ENCODE measurements at places on chromosomes 1 and 21.
A peak's percentile ranks its signal among the peaks of the same experiment; 100 is the strongest.

DNA sequence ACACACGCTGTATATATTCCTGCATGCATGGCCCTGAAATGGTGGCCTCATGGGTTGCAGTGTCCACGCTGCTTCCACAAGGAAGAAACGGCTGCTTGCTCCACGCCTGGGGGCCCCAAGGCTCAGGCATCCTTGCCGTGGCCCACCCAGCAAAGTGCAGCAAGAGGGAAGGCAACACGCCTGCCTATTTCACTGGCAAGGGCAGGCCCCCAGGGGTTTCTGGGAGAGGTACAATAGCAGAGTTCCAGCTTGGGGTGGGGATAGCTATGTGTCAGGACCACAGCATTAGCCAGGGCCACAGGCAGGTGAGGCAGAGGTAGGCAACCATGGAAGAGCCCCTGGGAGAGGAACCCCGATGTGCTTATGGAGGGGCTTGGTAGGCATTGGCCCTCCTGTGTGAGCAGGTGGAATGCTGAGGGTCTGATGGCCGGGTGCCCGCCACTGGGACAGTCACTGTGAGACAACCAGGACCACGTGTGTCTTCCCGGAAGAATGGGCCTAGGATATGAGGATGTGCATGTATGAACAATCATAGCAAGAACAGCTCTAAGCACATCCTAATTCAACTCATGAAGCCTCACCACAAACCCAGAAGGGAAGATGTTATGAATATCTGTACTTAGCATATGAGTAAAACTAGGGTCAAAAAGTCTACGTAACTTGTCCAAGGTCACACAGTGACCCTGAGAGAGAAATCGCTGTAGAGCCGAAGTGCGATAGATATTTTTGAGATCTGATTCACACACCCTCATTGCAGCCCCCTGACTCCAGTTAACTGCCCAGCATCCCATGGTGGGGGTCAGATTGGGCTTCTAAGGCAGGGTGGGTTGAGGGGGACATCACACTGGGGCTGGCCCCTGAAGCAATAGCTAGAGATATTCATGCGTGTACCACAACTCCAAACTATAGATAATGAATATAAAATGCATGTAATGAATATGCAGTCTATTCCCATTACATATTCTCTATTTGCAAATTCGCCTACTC is 11.8 kb downstream of the TFF2 start:
- no peak for DNase-seq

DNA sequence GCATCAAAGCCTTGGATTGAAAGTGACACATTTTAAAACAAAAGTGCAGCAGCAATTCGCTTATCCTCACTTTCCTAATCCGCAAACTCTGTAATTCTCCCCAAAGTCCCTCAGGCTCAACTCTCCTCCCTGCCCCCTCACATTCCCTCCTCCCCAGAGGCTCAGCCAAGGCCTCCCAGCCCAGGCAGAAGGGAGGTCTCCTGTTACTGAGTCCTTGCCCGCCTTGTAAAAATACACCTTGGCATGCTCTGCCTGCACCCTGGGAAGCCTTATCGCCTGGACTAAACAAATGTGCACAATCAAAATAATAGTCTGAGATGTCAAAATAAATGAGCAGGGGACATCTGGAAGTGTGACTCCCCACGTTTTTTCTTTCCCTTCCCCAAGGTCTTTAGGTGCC is 109.7 kb downstream of the PLXNA2 start:
- no peak for DNase-seq

- no peak for DNase-seq
Measured at GRCh38 chr21:35189077-35189863, 140.2 kb upstream of the RUNX1 start.

DNA sequence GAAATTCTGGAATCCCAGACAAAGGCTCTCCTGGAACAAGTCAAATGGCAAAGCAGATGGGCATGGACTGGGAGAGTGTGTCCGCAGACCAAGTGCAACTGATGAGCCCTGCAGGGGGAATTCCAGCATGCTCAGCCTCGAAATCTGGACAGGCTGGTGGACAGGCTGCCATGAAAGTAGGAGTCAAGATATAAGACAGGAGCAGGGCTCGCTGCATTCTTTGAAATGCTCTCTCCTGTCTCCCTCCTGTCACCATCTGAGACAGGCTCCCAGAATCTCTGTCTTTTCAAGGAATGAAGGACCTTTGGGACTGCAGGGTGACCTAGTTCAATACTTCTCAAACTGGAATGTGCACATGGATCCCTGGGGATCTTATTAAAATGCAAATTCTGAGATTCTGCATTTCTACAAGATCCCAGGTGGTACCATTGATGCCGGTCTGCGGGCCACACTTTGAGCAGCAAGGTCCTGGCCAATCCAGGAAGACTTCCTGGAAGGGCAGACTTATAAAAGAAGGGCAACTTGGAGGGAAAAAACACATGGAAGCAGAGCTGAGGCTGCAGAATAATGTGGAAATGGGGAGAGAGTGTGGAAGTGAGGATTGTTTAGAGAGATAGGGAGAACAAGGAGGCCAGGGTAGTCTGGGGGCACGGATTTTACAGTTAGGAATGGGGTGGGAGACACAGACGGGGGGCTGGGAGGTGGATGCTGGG is 29.8 kb downstream of the TNNT2 start:
- no peak for DNase-seq

GRCh38 chr1:197137322-197137721 is 9.1 kb downstream of the ASPM start:
- no peak for DNase-seq

DNA sequence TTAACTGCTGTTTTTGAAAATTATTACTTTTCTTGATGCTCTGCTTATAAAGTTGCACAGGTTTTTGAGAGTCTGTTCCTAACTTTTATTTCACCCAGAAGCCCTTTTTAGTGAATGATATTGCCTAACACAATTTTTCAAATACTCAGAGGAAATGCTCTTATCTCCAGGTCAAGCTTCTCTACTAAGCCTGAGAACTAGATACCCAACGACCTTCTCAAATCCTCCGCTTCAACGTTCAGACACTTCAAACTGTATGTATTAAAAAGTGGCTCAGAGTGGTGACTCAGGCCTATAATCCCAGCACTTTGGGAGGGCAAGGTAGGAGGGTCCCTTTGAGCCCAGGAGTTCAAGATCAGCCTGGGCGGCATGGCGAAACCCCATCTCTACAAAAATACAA is 88.5 kb downstream of the ASH1L start:
- no peak for DNase-seq

DNA sequence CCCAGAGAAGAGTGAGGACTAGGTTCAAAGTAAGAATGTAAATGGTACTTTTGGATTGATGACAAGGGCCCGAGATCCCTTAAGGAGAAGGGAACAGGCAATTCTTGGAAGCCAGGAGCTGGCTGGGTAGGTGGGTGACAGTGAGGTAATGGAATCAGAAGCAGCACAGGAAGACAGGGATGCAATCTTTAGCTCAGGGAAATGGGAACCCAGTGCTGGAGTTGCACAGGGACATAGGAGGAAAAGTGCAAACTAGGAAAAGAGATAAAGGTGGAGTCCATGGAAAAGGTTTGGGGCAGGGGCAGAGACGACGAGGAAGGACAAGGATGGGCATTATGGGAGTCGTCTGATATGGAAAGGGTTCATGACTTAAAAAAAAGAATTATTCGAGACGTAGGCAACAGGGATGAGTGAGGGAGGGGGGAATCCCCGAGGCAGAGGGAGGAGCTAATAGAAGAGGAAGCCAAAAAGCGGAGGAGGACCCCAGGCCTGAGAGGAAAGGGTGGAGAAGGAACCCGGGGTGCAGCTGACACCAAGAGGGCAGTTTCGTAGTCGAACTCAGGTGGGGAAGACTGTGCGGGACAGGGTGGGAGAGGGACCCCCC is 495 bp downstream of the PI4KB start:
- peak; percentile 79 for DNase-seq

- DNase-seq = no peak
Measured at GRCh38 chr21:43320526-43320925, 106.4 kb downstream of the SIK1 start.

- DNase-seq = no peak
Measured at GRCh38 chr1:95850763-95851162, 616.8 kb downstream of the RWDD3 start.

- DNase-seq = no peak
Measured at GRCh38 chr21:41501919-41502318, 6.0 kb downstream of the TMPRSS2 start.

DNA sequence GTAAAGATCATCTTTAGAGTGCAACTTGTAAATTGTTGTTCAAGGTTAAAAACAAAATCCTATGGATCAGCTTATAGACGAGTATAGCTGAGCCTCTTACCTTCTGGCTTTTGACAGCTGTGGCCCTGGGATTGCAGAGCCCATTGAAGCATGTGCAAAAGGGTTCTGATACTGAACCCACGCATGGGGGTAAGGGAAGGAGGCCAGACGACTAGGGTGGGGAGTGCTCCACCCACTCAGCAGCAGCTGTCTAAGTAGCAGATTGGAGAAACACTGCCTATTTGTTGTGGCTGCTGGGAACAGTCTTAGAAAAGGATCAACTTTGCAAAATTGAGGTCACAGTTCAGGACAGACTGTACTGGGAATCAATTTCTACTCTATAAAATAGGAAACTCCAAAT is 16.1 kb downstream of the CD101 start:
- DNase-seq = no peak

- DNase-seq = no peak
Measured at GRCh38 chr1:152367436-152367835, 7.6 kb upstream of the FLG2 start.

- DNase-seq = no peak
Measured at GRCh38 chr1:10155087-10155712, 55.2 kb upstream of the KIF1B start.

DNA sequence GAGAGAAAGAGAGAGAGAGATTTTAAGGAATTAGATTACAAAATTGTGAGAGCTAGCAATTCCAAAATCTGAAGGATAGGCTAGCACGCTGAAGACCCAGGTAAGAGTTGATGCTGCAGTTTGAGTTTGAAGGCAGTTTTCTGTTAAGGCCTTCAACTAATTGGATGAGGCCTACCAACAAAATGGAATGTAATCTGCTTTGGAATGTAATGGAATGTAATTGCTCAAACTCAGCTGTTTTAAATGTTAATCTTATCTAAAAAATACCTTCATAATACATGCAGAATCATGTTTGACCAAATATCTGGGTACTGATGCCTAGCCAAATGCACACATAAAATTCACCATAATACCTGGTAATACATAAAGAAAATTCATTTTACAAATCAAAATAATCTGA is 976.1 kb downstream of the LTN1 start:
- DNase-seq = no peak

DNA sequence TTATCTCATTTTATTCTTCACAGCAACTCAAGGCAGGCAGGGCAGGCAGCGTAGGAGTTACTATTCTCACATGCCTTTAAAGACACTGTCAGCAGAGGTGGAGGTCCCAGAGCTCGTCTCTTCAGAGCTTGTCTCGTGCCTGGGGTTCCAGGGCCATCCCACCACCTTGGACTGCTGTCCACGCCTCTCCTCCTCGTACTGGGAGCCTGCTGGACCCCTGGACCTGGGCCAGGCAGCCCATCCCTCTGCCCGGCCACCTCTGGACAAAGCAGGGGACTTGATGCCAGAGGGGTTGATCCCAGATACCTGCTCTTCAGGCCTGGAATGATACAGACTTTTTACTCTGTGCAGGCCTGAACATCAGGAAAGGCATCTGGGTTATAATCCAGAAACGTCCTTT is 546.8 kb downstream of the KIF26B start:
- DNase-seq = no peak

GRCh38 chr1:36766481-36766880 is 267.8 kb downstream of the GRIK3 start:
- DNase-seq = no peak

DNA sequence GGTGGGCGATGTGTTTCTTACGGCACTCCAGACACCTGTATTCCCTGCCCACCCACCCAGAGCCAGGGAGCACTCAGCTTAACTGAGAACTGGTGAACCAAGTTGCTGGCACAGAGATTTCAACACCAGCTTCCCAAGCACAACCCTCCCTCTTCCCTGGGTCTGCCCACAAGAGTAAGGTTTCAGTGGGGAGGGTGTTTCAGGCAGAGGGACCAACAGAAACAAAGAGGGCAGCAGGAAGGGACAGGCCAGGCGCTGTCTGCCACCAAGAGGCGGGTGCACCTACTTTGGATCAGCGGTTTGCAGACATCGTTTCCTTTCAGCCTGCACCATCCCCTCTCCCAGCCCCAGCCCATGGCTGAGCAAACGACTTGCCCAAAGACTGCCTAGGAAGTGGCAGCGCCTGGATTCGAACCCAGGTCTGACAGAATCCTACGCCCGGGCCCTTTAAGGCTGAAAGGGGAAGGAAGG is 21.9 kb upstream of the ALDH4A1 start:
- DNase-seq = peak; percentile 64

DNA sequence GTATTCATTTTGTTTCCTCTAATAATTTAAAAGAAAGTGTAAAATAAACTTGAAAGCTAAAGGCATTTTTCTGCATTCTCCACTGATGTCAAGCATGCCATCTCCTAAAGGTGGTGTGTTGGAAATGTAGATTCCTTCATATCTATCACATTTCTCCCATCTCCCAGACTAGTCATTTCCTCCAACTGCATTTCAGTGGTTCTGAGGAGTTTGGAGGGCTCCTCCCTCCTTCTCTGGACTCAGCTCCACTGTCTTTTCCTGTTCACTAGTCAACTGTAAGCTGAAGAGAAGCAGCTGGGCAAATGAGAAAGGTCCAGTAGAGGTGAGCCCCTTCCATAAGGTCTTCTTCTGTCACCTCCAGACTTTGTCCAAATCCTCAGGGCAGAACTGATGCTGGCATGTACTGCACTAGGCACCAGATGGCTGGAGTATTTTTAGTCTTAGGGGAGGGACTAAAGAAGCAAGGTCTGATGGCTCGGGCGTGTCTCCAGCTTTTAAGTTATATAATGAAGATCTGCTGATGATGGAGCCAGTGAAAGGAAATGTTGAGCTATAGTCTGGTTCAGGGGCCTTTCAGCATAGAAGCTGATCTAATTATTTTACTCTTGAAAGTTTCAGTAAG is 186.1 kb downstream of the NTNG1 start:
- DNase-seq = no peak

- DNase-seq = peak; percentile 55
Measured at GRCh38 chr21:37244501-37245095, 22.5 kb downstream of the VPS26C start.

DNA sequence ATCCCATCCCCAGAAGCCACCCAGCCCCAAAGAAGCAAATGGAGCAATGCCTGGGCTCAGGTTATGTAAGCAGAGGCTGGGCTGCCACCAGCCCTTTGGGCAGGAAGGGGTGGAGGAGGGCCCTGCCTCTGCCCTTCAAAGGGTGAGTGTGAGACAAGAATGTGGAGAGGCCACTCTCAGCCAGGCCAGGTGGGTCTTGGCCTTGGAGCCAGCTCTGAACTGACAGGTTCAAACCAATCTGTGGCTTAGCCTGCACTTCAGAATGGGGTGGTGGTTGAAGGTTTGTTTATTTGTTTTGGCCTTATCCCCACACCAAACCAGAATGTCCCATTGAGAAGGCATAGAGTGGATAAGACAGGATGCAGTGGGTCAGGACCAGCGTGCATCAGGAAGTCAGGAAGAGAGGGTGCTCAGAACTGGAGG is 29.8 kb downstream of the C1orf116 start:
- DNase-seq = no peak

- no peak for DNase-seq
Measured at GRCh38 chr1:32099426-32099825, 8.4 kb upstream of the KPNA6 start.

Measured in common myeloid progenitor, CD34-positive (primary cell).